A549 treated with CpdA at 1 μM for 4 hours (cell line): ENCODE measurements at places on chromosomes 3 and 15. TPM values are rescaled to one million over a fixed set of nuclear protein-coding genes. Genes with fewer than 3 reads are reported as not detected.

The NIPA2 gene
- 102 to 113 TPM (median 113 TPM) in 5 replicates for total RNA-seq

The AHSG gene
- total RNA-seq: 0.09 to 0.12 TPM (median 0.11 TPM) in 3 of 5 replicates, not detected in the others

The MITF gene
- total RNA-seq: 7.2 to 10.4 TPM (median 7.3 TPM) in 5 replicates

The SOX2 gene
- 0.64 to 1.5 TPM (median 1.2 TPM) in 5 replicates for total RNA-seq

The SQOR gene
- total RNA-seq: 64.4 to 68.6 TPM (median 66.5 TPM) in 5 replicates

The ADCY5 gene
- total RNA-seq: 0.23 to 0.47 TPM (median 0.38 TPM) in 5 replicates

The MST1 gene
- 0.89 to 2.0 TPM (median 1.8 TPM) in 5 replicates for total RNA-seq

The DUOXA1 gene
- total RNA-seq: 0.09 to 0.26 TPM (median 0.16 TPM) in 4 of 5 replicates, not detected in the other

The RYR3 gene
- 0.02 to 0.06 TPM (median 0.05 TPM) in 5 replicates for total RNA-seq

The TUSC2 gene
- total RNA-seq: 21.8 to 37.7 TPM (median 36.6 TPM) in 5 replicates

The IL17RD gene
- total RNA-seq: 0.47 to 1.4 TPM (median 1.2 TPM) in 5 replicates

The ASTE1 gene
- total RNA-seq: 3.6 to 5.0 TPM (median 4.1 TPM) in 5 replicates

The SERINC4 gene
- 0.05 to 0.12 TPM (median 0.08 TPM) in 4 of 5 replicates, not detected in the other for total RNA-seq
